ENCODE measurements at places on chromosomes 1 and 21. TPM values are rescaled to one million over a fixed set of nuclear protein-coding genes. Genes with fewer than 3 reads are reported as not detected.

TMPRSS2 gene
- total RNA-seq, result 35.9 TPM

PPIE gene
- total RNA-seq, result 13.7 TPM

SYPL2 gene
- total RNA-seq, result not detected

DNA sequence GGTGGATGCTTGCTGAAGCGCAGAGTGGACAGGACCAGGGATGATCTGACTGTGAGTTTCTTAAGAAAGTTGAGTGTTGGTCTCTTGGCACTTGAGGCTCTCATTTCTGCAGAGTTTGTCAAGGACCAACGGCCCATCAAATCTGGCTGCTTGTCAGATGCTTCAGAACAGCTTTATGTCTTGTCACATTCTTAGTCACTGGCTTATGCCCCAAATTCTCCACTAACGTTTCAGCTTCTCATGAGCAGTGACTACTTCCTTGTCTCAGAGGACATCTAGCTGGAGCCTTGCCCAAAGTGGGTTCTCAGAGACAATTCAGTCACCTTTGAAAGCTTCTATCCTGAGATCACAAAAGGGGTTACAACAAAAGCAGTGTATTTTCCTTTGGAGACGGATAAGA is 92.3 kb downstream of the ST6GALNAC5 start:
- no peak for DNase-seq

DNA sequence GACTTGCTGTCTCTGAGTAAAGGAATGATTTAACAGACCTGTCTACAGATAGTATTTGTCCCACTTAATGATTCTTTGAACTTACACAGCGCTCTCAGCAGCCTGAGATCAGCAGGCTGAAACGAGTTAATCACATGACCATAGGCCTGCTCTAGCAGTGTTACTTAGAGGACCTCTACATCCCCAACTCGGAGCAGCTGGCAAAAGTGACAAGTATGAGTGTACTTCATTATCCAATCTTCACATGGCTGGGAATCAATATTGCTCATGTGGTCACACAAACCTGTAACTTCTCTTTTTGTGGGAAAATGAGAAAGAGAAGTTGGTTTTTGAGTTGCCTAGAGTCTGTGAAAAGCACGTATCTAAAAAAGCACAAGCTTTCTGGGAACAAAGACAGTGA is 11.4 kb upstream of the ATP13A2 start:
- no peak for DNase-seq

DNA sequence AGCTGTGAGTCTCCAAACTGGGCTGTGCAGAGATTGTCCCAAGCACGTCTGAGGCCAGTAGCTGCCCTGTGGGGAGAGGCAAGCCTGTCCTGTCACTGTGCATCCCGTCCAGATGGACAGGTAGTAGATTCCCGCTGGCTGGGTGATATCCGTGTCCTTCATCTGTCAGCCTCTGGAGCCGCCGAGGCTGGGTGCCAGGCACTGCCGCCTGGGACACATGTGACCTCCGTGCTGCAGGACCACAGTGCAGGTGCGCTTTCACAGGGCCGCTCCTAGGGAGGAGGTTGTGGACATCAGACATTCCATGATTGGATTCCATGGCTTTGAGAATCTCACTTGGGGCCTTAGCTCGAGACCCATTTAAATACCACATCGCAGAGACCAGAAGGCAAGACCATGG is 4.7 kb downstream of the PDXK start:
- no peak for DNase-seq

DNA sequence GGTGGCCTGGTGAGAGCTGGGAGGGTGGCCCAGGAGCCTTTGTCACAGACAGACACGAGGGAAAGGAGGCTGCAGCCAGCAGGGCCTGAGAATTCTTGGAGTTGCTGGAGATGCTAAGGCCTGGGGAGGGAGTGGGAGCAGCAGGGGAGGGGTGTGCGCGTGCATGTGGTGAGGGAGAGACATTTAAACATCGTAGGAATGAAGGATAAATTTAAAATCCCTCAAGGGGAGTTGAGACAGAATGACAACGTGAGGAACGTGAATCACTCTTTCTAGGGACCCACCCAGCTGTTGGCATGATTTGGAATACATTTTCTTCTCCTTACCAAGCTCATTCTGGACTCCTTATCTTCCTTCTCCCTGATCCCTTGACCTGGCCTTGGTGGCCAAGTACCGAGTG is 73.3 kb upstream of the CACNA1E start:
- DNase-seq, result no peak

DNA sequence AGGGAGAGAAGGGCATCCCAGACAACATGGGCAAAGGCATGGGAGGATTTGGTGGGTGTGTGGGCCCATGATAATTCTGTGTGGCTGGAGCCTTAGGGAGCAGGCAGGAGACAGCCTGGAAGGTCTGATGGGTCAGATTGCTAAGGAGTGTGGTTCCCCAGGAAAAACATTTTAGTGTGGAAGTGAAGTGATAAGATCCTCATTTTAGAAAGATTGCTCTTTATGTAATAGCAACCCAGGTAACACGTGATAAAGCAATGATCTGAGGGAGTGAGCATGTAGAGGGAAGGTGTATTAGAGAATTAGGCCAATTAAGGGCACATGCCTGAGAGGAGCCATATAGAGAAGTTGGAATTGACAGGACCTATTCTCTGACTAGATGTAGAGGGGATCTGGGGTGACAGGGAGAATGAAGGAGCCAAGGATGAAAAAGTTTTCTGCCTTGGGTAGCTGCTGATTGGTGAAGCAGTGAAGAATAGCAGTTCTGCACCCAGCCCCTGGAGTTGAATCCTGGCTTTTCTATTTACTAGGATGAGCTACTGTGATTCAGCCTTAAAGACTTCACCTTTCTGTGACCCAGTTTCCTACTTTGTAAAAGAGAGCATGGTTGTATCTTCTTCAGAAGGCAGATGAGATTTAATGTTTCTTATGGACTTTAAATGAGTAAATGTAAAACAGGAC is 18.7 kb upstream of the SLAMF6 start:
- DNase-seq, result no peak
